ENCODE measurements at places on chromosomes 5 and 9. TPM values are rescaled to one million over a fixed set of nuclear protein-coding genes. Genes with fewer than 3 reads are reported as not detected.
A peak's percentile ranks its signal among the peaks of the same experiment; 100 is the strongest.

The LHX6 gene
- 8.8 TPM for total RNA-seq

The CATSPER3 gene
- 21.7 TPM for total RNA-seq

The FUBP3 gene
- total RNA-seq: 85.3 TPM

The PCDHA12 gene
- 4.3 TPM for total RNA-seq

The CRB2 gene
- total RNA-seq: 0.68 TPM

The EIF4E1B gene
- 0.99 TPM for total RNA-seq

The TRPM3 gene
- total RNA-seq: 43.9 TPM

The CEL gene
- total RNA-seq: 2.6 TPM

The IRGM gene
- 2.7 TPM for total RNA-seq

The GPR21 gene
- 3.5 TPM for total RNA-seq

The C9orf50 gene
- 3.7 TPM for total RNA-seq

The PCDHB13 gene
- total RNA-seq: 9.3 TPM

The PCDHGA2 gene
- total RNA-seq: 19.4 TPM

The HDAC3 gene
- 76.5 TPM for total RNA-seq

The SERF1B gene
- total RNA-seq: 90.7 TPM

- no peak for DNase-seq
- no peak overlapping the region for H3K4me3 ChIP-seq
- H3K4me1 ChIP-seq: no peaks in the 10 kb centered on the region
- no peak overlapping the region for H3K27ac ChIP-seq
- H3K36me3 ChIP-seq: no peaks in the 10 kb centered on the region
Observed at GRCh38 chr9:16044579-16044881, 491.7 kb downstream of the CCDC171 start.

GRCh38 chr9:29039258-29039657, 1466.0 kb upstream of the C9orf72 start:
- H3K27ac ChIP-seq: no peak overlapping the region
- H3K4me3 ChIP-seq: no peak overlapping the region
- no peaks in the 10 kb centered on the region for H3K36me3 ChIP-seq
- H3K4me1 ChIP-seq: no peaks in the 10 kb centered on the region
- H3K27me3 ChIP-seq: no peaks in the 10 kb centered on the region

GRCh38 chr5:89342106-89342876, 459.3 kb upstream of the MEF2C start:
- H3K36me3 ChIP-seq: no peaks in the 10 kb centered on the region
- no peak for DNase-seq
- H3K27ac ChIP-seq: no peak overlapping the region
- H3K4me3 ChIP-seq: no peak overlapping the region

DNA sequence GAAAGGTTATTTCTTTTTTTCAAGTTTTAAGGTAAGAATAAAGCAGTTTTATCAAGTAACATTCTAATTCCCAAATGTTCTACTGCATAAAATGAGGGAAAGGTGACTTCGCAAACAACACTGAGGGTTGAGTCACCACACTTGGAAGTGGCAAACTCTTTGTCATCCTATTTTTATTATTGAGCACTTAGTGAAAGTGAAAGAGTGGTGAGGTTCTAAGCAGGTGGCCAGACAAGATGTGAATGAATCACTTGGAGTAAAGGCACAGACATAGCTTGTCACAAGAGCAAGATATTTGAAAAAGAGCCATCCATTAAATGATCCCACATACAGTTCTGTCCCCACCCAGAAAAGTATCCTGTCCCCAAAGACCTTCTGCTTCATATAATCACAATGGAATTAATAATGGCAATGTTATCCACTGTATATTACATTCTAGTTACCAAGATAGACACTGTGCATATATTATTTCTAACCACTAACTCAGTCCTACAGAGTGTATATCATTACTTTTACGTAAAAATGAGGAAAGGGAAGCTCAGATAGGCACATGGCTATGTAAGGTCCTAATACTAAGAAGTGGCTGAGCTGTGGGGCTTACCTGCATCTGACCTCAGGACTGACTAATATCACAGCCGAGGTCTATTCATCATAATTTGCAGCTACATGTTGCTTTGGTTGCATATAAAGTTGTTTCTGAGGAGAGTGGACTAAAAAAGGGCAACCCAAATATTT, 730.4 kb upstream of the MEF2C start:
- DNase-seq: no peak
- no peaks in the 10 kb centered on the region for H3K4me1 ChIP-seq
- H3K27ac ChIP-seq: no peak overlapping the region
- H3K27me3 ChIP-seq: no peaks in the 10 kb centered on the region
- H3K36me3 ChIP-seq: no peaks in the 10 kb centered on the region

DNA sequence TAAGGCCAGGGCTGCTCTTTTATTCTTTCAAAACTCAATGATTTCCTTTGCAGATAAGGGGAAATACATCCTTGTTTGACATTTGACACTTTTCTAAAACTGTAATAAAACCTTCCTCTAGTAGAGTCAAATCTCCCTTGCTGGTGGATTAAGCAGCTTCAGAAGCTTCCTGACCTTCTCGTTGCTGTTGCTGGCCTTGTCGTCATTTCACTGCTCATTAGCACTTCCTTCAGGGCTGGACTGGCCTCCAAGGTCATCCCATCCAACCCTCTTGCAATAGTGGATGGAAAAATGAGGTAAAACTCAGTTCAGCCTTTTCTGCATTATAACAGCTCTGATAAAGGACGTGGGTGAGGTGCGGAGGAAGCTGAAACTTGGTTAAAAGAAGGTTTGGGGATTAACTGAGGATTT, 1.1 kb upstream of the ADAMTSL1 start:
- H3K36me3 ChIP-seq: no peaks in the 10 kb centered on the region
- H3K4me3 ChIP-seq: no peak overlapping the region
- H3K27me3 ChIP-seq: no peaks in the 10 kb centered on the region
- peak; percentile 62 for DNase-seq
- no peak overlapping the region for H3K27ac ChIP-seq

DNA sequence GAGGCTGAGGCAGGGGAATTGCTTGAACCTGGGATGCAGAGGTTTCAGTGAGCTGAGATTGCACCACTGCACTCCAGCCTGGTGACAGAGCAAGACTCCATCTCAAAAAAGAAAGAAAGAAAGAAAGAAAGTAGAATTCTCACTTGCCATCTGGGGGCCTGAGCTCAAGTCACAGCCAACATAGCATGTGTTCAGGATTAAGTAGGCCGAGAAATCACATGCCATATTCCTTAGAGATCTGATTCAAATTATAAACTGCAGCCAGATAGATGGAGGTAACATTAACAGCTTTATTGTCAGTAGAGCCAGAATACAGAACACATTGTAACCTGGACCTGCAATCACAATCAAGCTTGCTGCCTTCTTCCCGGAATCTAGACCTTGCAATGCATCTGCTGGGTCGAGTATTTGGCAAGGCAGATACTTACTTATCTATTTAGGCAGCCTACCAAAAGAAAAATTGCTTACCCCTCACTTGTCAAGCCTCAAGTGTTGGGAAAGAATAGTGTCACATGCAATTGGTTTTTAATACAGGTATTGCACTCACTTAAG, 173.7 kb downstream of the CPLANE1 start:
- no peaks in the 10 kb centered on the region for H3K27me3 ChIP-seq
- H3K4me3 ChIP-seq: no peak overlapping the region
- no peak overlapping the region for H3K27ac ChIP-seq
- H3K4me1 ChIP-seq: peaks cover 3% of the 10 kb centered on the region
- H3K36me3 ChIP-seq: no peaks in the 10 kb centered on the region

- H3K36me3 ChIP-seq: no peaks in the 10 kb centered on the region
- no peaks in the 10 kb centered on the region for H3K4me1 ChIP-seq
- no peak overlapping the region for H3K27ac ChIP-seq
- H3K27me3 ChIP-seq: no peaks in the 10 kb centered on the region
- no peak for DNase-seq
- H3K4me3 ChIP-seq: no peak overlapping the region
Observed at GRCh38 chr5:58183078-58183785, 276.7 kb downstream of the PLK2 start.

DNA sequence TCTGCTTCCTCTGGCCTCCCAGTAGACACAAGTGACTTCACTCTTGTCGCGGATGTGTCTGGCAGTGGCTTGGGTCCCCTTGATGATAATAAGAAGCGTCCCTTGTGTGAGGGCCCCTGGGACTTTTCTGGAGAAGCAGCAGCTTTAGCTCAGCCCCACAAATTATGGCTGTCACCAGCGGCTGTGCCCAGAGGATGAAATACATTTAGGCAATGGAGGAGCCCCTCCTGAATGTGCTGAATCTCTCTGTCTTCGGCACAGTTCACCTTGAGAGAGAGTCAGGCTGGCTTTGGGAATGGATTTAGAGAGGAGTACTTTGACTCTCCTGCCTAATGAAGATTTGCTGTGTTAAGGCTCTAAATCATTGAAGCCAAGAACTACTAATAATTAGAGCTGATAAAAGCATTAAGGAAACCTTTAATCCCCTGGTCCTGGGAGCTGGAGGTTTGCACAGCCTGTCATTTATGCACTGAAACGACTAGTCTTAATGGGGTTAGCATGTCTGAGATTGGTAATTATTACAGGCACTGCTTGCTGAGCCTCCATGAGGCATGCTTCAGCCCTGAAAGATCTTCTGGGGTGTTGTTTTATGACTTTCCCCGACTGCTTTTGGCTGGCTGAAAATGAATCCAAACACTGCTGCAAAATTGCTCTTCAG, 127.0 kb downstream of the TENT4A start:
- H3K27me3 ChIP-seq: no peaks in the 10 kb centered on the region
- no peak overlapping the region for H3K4me3 ChIP-seq
- no peak overlapping the region for H3K27ac ChIP-seq
- DNase-seq: no peak

DNA sequence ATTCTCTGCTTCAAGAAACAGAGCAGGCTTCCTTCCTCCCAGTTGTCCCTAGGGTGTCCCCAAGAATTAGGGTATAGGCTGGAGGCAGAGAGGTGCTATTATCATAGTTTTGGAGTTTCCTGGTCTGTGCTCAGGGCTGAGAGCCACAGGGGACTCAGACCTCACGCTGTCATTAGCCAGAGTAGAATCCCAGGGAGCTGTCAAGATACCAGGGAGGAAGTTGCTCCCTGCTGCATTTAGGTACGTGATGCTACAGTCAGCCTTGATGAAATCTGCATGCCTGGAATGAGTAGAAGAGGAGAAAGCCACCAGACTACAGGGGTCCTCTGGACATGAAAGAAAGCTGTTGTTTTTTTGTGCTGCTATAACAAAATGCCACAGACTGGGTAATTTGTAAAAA, 273.2 kb downstream of the SH3GL2 start:
- no peak overlapping the region for H3K4me3 ChIP-seq
- H3K36me3 ChIP-seq: no peaks in the 10 kb centered on the region
- no peak for DNase-seq
- H3K27ac ChIP-seq: no peak overlapping the region
- no peaks in the 10 kb centered on the region for H3K4me1 ChIP-seq
- H3K27me3 ChIP-seq: no peaks in the 10 kb centered on the region

DNA sequence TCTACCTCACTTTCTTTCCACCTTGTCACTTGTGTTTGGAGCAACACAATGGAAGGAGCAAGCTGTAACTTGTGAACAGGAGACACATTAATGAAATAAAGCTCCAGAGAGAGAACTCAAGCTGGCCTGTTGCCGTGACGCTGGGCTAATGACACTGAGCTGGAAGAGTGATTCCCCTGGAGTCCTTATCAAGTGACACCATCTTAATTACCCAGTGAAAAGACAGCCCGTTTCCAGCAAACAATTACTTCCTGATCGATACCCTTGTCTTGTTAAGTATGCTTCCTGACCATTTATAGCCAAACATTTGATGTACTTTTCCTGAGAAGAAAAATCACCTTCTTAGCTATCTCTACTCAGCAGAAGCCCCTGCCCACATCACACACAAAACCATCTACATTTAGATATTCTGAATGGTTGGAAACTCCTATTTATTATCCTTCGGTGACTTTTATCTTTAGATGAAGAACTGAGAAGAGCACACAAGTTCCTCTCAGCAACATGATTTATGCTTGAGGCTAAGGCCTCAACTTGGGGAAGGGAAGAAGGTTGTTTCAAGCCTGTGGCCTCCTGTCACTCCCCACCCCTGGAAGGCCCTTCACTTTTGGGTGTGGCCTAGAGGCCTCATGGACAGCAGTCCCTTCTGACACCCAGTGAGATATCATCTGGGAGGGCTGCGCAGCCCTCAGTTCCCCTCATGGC, 34.1 kb downstream of the CRHBP start:
- no peak overlapping the region for H3K27ac ChIP-seq
- no peak overlapping the region for H3K4me3 ChIP-seq
- H3K4me1 ChIP-seq: peaks cover 4% of the 10 kb centered on the region
- H3K36me3 ChIP-seq: no peaks in the 10 kb centered on the region
- no peak for DNase-seq

- H3K27ac ChIP-seq: no peak overlapping the region
- DNase-seq: no peak
- H3K4me3 ChIP-seq: no peak overlapping the region
- no peaks in the 10 kb centered on the region for H3K4me1 ChIP-seq
Observed at GRCh38 chr9:15433661-15434060, 11.0 kb downstream of the SNAPC3 start.

DNA sequence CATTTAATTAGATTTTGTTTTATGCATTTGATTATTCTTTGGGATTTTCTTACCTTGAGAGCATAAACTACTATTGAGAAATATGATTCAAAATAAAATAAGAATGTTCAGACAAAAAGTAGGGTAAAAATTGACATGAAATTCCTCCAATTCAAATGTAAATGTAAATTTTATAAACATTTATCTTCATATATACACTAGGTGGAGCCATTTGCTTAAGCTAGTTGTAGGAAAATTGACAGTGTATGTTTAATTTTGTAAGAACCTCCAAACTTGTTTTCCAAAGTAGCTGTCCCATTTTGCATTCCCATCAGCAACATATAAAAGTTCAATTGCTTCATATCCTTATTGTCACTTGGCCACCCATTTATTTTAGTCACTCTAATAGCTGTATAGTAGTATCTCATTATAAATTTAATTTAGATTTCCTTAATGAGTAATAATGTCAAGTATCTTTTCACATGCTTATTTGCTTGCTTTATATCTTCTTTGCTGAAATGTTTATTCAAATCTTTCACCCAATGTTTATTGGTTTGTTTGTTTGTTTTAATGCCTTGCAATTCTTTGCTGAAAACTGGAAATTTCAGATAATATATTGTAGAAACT, 37.6 kb upstream of the SLCO6A1 start:
- H3K4me1 ChIP-seq: no peaks in the 10 kb centered on the region
- H3K27ac ChIP-seq: no peak overlapping the region
- H3K4me3 ChIP-seq: no peak overlapping the region
- H3K27me3 ChIP-seq: no peaks in the 10 kb centered on the region
- DNase-seq: no peak

GRCh38 chr5:169001394-169001793, 299.5 kb downstream of the SLIT3 start:
- no peaks in the 10 kb centered on the region for H3K36me3 ChIP-seq
- H3K27ac ChIP-seq: no peak overlapping the region
- no peak overlapping the region for H3K4me3 ChIP-seq
- H3K27me3 ChIP-seq: no peaks in the 10 kb centered on the region
- no peak for DNase-seq

GRCh38 chr9:91187311-91187964, 174.3 kb downstream of the AUH start:
- peaks cover 7% of the 10 kb centered on the region for H3K4me1 ChIP-seq
- no peak overlapping the region for H3K4me3 ChIP-seq
- H3K27me3 ChIP-seq: no peaks in the 10 kb centered on the region
- H3K36me3 ChIP-seq: no peaks in the 10 kb centered on the region
- DNase-seq: no peak

DNA sequence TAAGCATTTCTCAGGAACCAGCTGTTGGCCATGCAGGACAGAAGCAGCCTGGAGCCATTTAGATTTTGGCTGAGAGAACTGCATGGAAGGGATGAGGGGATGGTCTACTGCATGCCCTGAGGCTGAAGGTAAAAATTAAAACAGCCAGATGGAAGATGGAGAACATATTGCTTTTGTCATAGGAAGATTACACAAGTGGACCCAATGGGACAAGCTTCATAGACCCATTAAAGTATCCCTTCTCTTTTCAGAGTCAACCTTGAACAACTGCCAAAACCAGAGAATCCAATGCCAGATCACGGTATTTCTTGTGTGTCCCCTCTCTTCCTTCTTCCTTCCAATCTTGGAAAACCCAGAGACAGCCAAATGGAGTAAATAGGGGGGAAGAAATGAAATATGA, 253.4 kb downstream of the NR2F1-AS1 start:
- H3K4me3 ChIP-seq: no peak overlapping the region
- no peaks in the 10 kb centered on the region for H3K36me3 ChIP-seq
- no peaks in the 10 kb centered on the region for H3K4me1 ChIP-seq

All from testis (tissue), 5 donors.